ENCODE measurements at places on chromosomes 12 and 14.

DNA sequence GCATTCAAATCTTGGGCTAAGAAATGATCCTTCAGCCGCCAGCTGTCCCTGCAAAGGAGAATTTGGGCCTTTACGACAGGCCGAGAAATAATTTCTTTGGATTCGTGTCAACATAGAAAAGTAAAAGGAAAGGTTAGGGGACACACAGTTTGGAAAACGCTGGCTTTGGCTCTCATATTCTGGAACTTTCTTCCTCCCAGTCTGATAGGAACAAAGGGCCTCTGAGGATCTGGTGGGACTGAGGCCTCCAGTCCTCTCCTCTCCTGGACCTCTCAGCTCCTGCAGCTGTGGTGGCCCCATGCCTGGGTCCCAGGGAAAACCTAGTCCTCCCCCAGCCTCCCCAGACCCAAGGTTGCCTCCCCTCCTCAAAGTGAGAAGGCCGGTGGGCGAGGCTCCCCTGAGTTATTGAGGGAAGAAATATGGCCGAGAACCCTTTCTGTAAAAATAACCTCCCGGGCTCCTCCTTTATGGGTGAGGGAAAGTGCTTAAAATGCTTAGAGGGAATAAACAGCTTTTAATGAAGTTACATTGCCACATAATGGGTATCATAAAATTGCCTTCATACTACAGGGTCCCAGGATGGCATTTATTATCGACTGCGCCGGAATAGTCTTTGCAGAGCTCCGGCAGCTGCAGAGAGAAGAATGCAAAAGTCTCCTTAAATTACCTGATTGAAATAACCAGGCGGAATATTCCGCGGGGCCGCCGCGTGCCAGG, 188.3 kb downstream of the PHETA1 start:
- no peak for DNase-seq

DNA sequence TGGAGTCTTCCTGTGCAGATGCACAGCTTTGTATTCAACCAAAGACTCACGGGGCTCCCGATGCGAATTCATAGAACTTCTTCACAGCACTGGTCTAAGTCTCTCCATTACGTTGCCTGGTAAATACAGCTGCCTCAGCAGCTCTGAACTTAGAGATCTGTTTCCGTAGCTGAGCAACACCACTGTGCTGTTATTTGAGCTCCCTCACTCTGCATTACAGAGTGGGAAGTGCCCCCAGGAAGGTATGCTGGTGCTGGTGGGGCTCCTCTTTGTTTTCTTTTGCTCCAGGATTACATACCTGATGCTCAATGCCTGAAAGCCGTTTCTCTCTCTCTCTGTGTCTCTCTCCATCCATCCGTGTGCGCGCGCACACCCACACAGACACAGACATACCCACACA, 227.5 kb upstream of the RMST start:
- no peak for DNase-seq

GRCh38 chr12:32125455-32126084, 18.9 kb downstream of the BICD1 start:
- DNase-seq, result no peak

- DNase-seq, result no peak
Observed at GRCh38 chr14:26067341-26067740, 530.5 kb downstream of the NOVA1 start.

DNA sequence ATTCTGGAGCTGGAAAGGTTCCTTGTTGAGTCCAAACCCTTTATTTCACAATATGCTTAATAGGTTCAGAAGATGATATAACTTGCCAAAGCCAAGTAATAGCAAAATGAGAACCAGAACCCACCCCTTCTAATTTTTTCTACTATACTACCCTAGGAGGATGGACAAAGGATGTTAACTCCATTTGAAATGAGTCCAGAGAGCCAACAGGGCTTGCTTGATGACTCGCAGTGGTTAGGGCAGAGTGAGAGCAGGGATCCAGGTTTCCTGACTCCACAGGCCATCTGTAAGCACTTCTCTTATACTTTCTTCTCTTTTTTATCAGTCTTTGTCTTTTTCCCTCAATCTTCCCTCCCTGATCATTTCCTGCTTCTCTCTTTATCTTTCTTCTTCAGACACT, 668.1 kb downstream of the MED13L start:
- no peak for DNase-seq

- no peak for DNase-seq
Observed at GRCh38 chr12:3140284-3140683, 63.1 kb downstream of the TSPAN9 start.

- DNase-seq, result no peak
Observed at GRCh38 chr14:103312006-103312635, 21.9 kb upstream of the EIF5 start.

GRCh38 chr14:58637040-58637390, 747 bp upstream of the DACT1 start:
- DNase-seq, result peak; percentile 8

- DNase-seq, result no peak
Observed at GRCh38 chr14:70514168-70515069, 20.4 kb downstream of the ADAM20 start.

- DNase-seq, result no peak
Observed at GRCh38 chr12:67509666-67510386, 138.7 kb upstream of the DYRK2 start.

- no peak for DNase-seq
Observed at GRCh38 chr14:99116741-99117295, 155.2 kb downstream of the BCL11B start.

DNA sequence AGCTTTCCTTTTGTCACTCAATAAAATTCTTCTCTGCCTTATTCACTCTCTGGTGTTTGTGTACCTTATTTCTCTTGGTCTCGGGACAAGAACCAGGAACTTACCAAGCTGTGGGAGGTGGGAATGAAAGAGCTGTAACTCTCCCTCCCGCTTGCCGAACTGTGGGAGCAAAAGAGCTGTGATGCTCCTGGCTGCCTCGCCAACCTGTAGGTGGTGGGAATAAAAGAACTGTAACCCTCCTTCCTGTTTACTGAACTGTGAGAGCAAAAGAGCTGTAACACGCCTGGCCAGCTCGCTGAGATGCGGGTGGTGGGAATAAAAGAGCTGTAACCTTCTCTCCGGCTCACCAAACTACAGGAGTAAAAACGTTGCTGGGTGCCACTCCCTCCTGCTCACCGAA, 314.1 kb upstream of the LRIG3 start:
- DNase-seq, result no peak

- DNase-seq, result no peak
Observed at GRCh38 chr14:35406506-35407305, 2.2 kb upstream of the NFKBIA start.

DNA sequence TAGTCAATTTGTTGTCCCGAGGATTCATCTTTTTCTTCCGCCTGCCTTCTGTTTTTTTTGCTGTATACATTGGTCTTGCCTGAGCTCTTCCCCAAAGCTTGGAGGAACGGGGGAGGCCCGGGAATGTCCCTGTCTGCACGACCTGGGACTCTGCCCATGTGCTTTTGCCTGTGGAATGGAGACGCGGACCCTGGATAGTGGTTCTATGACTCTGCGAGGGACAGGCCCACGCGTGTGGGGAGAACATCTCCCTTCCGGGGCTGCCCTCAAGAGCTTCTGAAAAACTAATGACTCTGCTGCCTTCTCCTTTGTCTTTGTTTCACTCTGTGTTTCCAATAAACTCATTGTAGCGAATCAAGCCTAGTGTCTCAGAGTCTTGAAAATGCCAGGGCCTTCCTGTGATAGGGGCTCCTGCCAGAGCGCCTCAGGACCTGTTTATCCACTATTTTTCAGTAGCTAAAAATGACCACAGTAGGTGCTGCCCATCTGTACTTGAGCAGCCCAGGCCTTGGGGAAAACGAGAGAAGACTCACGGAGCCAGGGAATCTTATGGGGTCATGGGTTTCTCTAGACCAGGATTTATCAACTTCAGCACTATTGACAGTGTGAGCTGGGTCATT, 12.3 kb downstream of the KRT83 start:
- DNase-seq, result no peak

DNA sequence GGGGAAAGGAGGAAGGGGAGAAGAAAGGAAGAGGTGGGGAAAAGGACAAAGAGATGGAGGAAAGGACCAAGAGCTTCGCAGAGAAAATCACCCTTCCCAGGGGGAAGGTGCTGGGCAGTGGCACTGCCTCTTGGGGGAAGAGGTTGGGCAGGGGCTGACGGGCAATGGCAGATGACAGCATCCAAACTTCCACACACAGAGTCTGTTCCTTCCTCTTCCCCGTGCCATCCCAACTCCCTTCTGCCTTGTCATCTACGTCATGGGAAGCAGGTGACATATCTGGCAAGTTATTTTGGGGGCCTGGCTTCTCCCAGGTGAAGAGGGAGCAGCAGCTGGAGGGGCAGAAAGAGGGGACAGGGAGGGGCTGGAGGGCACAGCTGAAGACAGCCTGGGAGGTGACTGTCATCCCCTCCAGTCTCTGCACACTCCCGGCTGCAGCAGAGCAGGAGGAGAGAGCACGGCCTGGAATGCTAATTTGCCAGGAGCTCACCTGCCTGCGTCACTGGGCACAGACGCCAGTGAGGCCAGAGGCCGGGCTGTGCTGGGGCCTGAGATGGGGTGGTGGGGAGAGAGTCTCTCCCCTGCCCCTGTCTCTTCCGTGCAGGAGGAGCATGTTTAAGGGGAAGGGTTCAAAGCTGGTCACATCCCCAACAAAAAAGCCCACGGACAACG, 43.9 kb upstream of the IQSEC3 start:
- DNase-seq, result no peak

GRCh38 chr12:6056406-6057240, 67.8 kb downstream of the VWF start:
- no peak for DNase-seq

GRCh38 chr12:99136516-99136915, 491.4 kb downstream of the APAF1 start:
- no peak for DNase-seq

GRCh38 chr14:24556756-24557155, 19.3 kb downstream of the CTSG start:
- no peak for DNase-seq

GRCh38 chr12:98213556-98213955, 301.8 kb upstream of the TMPO start:
- no peak for DNase-seq

GRCh38 chr12:15268927-15269552, 47.8 kb upstream of the RERG start:
- DNase-seq, result no peak

DNA sequence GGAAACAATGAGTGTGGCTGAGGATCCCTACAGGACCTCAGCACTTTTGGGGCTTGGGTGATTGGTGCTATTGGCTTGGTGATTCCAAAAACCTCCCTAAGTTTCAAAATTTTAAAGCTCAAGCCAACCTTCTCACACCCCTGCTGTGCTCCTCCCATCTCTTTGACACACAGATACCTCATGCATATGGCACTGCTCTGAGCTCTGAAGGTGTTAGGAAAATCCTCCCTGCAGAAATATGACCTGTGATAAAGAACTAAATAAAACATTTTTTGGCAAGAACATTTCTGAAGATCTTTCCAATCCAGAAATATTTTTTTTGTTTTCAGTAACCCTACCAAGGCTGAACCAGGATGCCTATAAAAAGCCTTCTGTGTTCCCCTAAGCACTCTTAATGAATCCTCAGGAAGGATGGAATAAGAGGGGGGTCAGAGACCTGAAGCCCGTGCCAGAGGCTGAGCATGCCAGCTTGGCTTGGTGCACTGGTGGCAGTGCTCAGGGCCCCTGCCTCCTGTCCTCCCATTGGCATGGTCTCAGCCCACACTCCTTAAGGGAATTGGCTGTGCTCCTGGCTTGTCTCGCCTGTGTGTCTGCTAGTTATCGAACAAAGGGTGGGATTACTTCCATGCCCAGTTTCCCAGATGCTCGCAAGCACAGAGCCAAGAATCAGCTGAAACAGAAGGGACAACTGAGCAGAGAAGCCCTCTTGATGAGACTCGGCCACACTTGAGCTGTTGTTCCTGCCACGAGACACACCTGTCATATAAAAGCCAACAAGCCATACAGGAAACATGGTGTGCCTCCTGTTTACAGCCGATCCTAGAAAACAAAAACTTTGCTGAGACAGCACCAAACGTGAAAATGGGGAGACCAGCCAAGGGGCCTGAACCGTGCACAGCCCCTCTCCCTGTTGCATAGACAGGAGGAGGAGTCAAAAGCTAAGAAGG, 132.7 kb upstream of the EEA1 start:
- DNase-seq, result no peak

DNA sequence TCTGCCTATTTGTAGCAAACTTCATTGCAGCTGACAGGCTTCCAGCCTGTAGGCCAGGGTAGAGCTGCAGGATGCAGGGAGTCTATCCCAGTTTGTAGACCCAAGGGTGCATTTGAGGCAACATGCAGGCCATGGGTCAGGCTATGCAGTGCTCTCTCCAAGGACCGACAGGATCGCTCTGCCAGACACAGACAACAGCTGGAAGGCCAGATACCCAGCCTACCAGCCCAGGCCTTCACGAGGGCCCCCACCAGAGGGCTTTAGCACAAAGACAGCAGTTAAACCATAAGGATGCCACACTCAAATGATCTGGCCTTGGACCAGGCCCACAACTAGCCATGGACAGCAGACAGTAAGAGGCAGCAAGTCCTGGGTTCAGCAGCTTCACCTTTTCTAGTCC, 10.3 kb downstream of the KCTD10 start:
- no peak for DNase-seq

- no peak for DNase-seq
Observed at GRCh38 chr12:104411826-104412641, 44.7 kb upstream of the CHST11 start.

DNA sequence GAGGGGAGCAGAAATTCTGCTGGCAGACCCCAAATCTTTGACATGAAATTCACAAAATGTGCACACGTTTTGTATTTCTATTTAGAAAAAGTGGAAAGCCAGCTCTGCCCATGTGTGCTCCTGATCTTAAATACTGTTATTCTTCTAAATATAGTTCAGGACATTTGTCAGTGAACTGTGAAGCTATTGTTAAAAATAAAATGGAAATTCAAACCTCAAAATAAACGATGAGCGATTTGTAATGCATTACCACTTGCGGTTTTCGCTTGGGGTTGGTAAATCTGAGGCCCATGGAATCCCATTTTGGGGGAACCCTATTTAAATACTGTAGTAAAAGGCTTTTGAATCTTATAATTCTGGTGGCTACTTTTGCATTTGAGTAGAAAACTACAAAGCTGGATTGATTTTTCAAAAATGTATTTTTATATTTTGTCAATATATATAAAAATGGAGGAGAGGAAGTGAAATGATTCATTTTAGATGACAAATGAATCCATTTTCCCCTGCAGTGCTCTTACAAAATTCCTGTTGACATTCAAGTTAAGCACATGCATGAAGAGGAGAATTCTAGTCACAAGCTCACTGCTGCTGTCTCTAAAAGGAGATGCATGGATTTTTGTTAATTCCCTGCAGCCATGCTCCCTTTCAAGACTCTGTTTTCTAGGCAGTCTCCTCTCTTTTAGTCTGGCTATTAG, 47.1 kb downstream of the FLRT2 start:
- no peak for DNase-seq

- DNase-seq, result peak; percentile 54
Observed at GRCh38 chr12:117836999-117837736, 131.6 kb downstream of the KSR2 start.

GRCh38 chr14:75577729-75578101, 705 bp upstream of the FLVCR2 start:
- peak; percentile 50 for DNase-seq

- no peak for DNase-seq
Observed at GRCh38 chr12:62915204-62915529, 19.8 kb downstream of the PPM1H start.

GRCh38 chr12:92821142-92821541, 108.0 kb downstream of the EEA1 start:
- no peak for DNase-seq
